ENCODE measurements at places on chromosomes 2 and 18. TPM values are rescaled to one million over a fixed set of nuclear protein-coding genes. Genes with fewer than 3 reads are reported as not detected.

GRCh38 chr2:289362-290089 is 1.6 kb upstream of the ALKAL2 start:
- DNase-seq: peak; percentile 23

The LRP2 gene
- 0.05 TPM for polyA plus RNA-seq

DNA sequence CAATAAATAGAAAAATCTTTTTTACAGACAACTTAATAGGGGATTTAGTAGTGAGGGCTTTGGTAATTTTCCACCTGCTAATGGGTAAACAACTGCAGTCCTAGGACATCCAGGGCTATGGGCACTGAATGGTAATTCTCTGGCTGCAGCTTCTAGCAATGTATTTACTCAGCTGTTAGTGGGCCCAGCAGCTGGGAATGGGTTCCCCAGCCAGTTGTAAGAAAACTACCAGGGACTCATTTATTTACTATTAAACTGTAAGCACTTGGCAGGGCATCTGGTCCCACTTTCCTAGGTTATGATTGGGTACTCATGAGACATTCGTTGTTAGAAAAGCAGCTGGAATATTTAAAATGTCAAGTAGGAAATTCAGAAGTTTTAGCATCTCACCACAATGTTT is 363.8 kb upstream of the TRIB2 start:
- DNase-seq: no peak

The LOXHD1 gene
- 2.8 TPM for polyA plus RNA-seq

The SLC14A1 gene
- 0.74 TPM for polyA plus RNA-seq

All from hindlimb muscle (tissue), 1 donor.